ENCODE measurements at places on chromosomes 13 and 19.
A peak's percentile ranks its signal among the peaks of the same experiment; 100 is the strongest.

- no peak for DNase-seq
Measured at GRCh38 chr13:74068471-74068870, 65.7 kb downstream of the KLF12 start.

DNA sequence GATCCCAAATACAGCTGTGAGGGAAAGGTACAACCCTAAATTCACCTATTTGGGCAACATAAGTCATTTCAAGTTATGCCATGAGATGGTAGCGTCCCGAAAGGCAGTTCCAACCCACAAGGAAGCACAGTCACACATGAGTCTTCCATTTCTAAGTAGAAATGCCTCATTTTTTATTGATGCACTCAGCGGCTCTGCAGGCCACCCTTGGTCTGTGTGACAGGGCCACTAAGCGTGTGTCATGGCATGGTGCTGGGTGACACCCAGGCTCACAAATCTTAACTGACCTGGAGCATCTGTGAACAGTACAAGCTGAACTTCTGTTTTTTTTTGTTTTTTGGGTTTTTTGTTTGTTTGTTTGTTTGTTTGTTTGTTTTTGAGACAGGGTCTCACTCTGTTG lies 15.1 kb downstream of the RAB20 start:
- DNase-seq: no peak

GRCh38 chr13:95083758-95084157 lies 217.5 kb downstream of the ABCC4 start:
- DNase-seq: no peak

DNA sequence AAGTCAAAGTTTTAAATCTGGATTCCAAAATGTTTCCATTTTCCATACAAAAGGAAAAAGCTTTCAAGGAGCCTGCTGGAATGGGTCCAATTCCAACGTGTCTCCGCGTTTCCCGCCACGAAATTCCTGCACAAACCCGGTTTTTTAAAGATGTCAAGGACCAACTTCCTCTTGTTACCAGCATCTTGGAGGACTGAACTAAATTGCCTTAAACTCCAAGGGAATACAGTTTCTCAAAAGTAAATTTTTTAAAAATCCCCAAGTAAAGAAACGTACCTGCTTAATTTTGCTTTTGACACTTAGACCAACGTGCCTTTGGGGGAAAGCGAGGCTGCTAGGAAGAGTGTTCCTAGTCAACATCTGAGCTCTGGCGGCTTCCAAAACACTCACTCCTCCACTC lies 12.3 kb upstream of the SOX1 start:
- no peak for DNase-seq

- DNase-seq: peak; percentile 52
Measured at GRCh38 chr13:46173656-46174055, 8.3 kb downstream of the LCP1 start.

Measured in T-helper 2 cell (primary cell).